Activated CD8-positive, alpha-beta memory T cell treated with anti-CD3 and anti-CD28 coated beads, Interleukin-2, amount 10 ng/mL, durations not matched to agents 7 days and 5 days (primary cell): ENCODE measurements at places on chromosomes 5 and 9. TPM values are rescaled to one million over a fixed set of nuclear protein-coding genes. Genes with fewer than 3 reads are reported as not detected.

- no peak for DNase-seq
- no peak overlapping the region for H3K4me3 ChIP-seq
- H3K27me3 ChIP-seq = no peaks in the 10 kb centered on the region
- no peak overlapping the region for H3K27ac ChIP-seq
- H3K4me1 ChIP-seq = peaks cover 9% of the 10 kb centered on the region
These were observed 110.0 kb upstream of the PTGER4 start for GRCh38 chr5:40569546-40570270.

DNA sequence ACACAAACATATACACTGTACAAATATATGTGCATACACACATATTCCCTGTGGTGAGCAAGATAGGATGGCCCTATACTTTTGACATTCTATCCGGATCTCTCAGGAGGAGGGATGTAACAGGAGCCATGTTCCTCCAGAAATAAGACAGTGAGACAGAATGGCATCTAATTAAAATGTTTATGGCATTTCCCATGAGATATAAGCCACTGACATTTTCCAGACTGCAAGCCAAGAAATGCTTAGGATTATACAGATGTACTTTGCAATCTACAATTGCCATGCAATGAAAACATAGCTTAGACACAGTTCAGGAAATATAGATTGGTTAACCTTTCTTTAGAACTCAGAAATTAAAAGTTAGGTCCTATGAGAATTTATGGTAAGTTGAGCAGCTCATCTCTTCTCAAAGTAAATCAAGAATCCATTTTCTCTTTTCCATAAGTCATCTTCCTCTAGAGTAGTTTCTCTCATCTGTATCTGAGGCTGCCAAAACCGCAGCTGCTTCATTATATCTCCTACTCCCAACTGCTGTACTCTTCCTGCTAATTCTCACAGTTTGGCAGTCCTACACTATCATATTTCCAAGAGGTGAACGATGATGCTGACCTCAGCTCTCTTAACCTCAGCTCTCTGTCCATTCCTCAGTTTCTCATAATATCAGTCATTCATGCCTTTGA, 1719.1 kb downstream of the MAT2B start:
- DNase-seq = no peak
- H3K27me3 ChIP-seq = no peaks in the 10 kb centered on the region
- H3K36me3 ChIP-seq = no peaks in the 10 kb centered on the region
- H3K27ac ChIP-seq = no peak overlapping the region
- no peak overlapping the region for H3K4me3 ChIP-seq

DNA sequence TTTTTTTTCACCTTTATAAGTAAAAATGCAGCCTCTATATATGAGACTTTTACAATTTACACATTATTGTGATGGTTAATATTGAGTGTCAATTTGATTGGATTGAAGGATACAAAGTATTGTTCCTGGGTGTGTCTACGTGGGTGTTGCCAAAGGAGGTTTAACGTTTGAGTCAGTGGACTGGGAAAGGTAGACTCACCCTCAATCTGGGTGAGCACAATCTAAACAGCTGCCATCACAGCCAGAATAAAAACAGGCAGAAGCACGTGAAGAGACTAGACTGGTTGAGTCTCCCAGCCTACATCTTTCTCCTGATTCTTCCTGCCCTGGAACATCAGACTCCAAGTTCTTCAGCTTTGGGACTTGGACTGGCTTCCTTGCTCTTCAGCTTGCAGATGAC, 132.8 kb upstream of the DPYSL3 start:
- no peaks in the 10 kb centered on the region for H3K36me3 ChIP-seq
- no peaks in the 10 kb centered on the region for H3K27me3 ChIP-seq
- no peaks in the 10 kb centered on the region for H3K4me1 ChIP-seq
- no peak overlapping the region for H3K27ac ChIP-seq

- H3K27me3 ChIP-seq = no peaks in the 10 kb centered on the region
- no peaks in the 10 kb centered on the region for H3K36me3 ChIP-seq
- DNase-seq = no peak
- no peak overlapping the region for H3K27ac ChIP-seq
These were observed 17.7 kb downstream of the NINJ1 start for GRCh38 chr9:93116072-93116961.

HAPLN1 gene
- total RNA-seq = not detected
